Activated T-helper 2 cell treated with anti-CD3 and anti-CD28 coated beads, Interferon-gamma antibody, Interleukin-2, Interleukin-4, amounts not matched to agents 10 μg/mL and 5 μg/mL and 100 μg/mL, durations not matched to agents 14 hours and 24 hours and 36 hours (primary cell): ENCODE measurements at places on chromosomes 13 and 19. TPM values are rescaled to one million over a fixed set of nuclear protein-coding genes. Genes with fewer than 3 reads are reported as not detected.

Gene PRX
- total RNA-seq: 0.83 and 0.87 TPM in 2 replicates

DNA sequence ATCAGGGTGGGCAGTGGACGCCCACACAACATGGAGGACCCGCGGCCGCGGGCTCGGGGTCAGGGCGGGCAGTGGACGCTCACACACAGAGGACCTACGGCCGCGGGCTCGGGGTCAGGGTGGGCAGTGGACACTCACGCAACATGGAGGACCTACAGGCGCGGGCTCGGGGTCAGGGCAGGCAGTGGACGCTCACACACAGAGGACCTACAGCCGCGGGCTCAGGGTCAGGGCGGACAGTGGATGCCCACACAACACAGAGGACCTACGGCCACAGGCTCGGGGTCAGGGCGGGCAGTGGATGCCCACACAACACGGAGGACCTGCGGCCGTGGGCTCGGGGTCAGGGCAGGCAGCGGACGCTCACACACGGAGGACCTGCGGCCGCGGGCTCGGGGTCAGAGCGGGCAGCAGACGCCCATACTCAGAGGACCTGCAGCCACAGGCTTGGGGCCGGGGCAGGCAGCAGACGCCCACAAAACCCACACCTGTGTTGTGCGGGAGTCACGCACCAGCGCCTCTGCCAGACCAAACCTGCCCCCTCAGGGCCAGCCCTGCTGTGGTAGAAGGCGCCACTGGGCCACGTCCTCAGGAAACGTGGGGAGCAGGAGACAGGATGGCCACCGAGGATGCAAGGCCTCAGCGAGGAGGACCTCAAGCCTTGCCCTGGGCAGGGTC lies 27.6 kb upstream of the C13orf46 start:
- H3K4me1 ChIP-seq: no peaks in the 10 kb centered on the region
- H3K27ac ChIP-seq: no peak overlapping the region
- no peaks in the 10 kb centered on the region for H3K27me3 ChIP-seq
- H3K4me3 ChIP-seq: no peak overlapping the region
- no peaks in the 10 kb centered on the region for H3K36me3 ChIP-seq

Gene PRR22
- total RNA-seq: 5.7 and 6.1 TPM in 2 replicates

Gene MYADM
- 96.3 and 102 TPM in 2 replicates for total RNA-seq

- no peaks in the 10 kb centered on the region for H3K27me3 ChIP-seq
- peaks cover 72% of the 10 kb centered on the region for H3K4me1 ChIP-seq
- peak overlapping the region; percentile 43 for H3K27ac ChIP-seq
Observed at GRCh38 chr13:24276861-24277260, 32.5 kb upstream of the C1QTNF9 start.

Gene PSG1
- total RNA-seq: not detected in 2 replicates

GRCh38 chr19:39257227-39257626 lies 8.6 kb upstream of the IFNL4 start:
- no peak for DNase-seq
- H3K27me3 ChIP-seq: peaks cover 17% of the 10 kb centered on the region
- H3K4me3 ChIP-seq: no peak overlapping the region
- no peaks in the 10 kb centered on the region for H3K36me3 ChIP-seq

GRCh38 chr19:18713550-18714117 lies 30.2 kb downstream of the CRTC1 start:
- no peaks in the 10 kb centered on the region for H3K36me3 ChIP-seq
- no peak for DNase-seq
- H3K27me3 ChIP-seq: no peaks in the 10 kb centered on the region
- no peaks in the 10 kb centered on the region for H3K4me1 ChIP-seq

- DNase-seq: no peak
- peaks cover 4% of the 10 kb centered on the region for H3K4me1 ChIP-seq
- no peak overlapping the region for H3K27ac ChIP-seq
Observed at GRCh38 chr13:98707281-98707999, 45.0 kb downstream of the SLC15A1 start.

GRCh38 chr13:21998279-21998990 lies 327.6 kb downstream of the FGF9 start:
- no peak for DNase-seq
- H3K27ac ChIP-seq: no peak overlapping the region
- H3K4me3 ChIP-seq: no peak overlapping the region
- H3K36me3 ChIP-seq: no peaks in the 10 kb centered on the region

Gene NRTN
- total RNA-seq: 0.85 and 0.87 TPM in 2 replicates

GRCh38 chr19:50482271-50482855 lies 5.7 kb upstream of the GARIN5A start:
- DNase-seq: no peak
- peaks cover 5% of the 10 kb centered on the region for H3K4me1 ChIP-seq
- H3K27ac ChIP-seq: no peak overlapping the region
- no peak overlapping the region for H3K4me3 ChIP-seq
- H3K36me3 ChIP-seq: peaks cover 60% of the 10 kb centered on the region

DNA sequence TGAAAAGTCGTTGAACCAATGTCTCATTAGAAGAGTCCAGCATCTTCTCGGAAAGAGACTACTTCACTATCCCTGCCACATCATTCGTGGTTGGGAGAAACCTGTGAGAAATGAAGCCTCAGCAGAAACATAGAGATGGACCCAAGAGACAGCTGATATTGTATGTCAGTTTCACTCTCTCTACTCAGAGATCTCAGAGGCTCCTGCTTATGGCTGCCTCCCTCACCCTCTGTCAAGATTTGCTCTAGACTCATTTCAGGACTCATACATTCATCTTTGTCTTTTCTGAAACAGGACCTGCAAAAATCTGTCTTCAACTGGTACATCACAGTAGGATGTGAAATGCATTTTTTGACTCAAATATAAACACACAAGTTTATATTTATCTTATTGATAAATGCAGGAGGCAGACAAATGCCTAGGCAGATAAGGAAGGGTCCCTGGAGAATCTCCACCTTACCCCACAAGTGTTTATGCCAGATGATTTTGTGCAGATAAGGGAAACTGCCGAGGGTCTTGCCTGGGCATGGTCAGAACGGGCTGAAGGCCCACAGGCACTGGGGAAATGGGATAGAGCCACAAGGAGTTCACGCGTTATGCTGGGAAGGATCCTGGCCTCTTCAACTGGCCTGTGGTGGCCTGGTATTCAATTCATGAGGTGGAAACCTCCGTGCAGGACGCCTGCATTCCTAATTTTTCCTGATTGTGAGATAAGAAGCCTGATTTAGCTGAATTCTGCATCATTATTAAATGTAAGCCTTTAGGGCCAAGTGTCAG lies 1834.0 kb upstream of the PCDH20 start:
- no peaks in the 10 kb centered on the region for H3K27me3 ChIP-seq
- no peaks in the 10 kb centered on the region for H3K36me3 ChIP-seq
- H3K27ac ChIP-seq: no peak overlapping the region
- H3K4me3 ChIP-seq: no peak overlapping the region

Gene MBD3L2
- not detected in 2 replicates for total RNA-seq

DNA sequence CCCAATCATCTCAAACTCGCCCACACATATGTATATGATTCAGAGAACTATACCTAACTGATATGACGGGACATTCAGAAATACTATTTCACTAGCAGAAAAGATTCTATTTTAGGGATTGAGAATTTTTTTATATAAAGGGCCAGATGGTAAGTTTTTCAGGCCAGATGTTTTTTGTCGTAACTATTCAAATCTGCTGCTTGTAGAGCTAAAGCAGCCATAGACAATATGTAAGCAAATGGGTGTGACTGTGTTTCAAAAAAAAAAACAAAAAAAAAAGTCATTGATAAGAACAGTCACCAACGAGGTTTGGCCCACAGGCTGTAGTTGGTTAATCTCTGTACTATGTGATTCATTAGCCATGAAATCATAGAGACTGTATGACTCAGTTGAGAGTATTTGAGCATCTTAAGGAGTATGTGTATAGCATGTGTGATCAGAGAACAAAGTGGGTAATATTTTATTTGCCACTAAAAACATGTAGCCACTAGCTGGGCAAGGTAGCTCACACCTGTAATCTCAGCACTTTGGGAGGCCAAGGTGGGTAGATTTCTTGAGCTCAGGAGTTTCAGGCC lies 2724.7 kb downstream of the PCDH9 start:
- no peak overlapping the region for H3K27ac ChIP-seq
- H3K36me3 ChIP-seq: no peaks in the 10 kb centered on the region
- H3K27me3 ChIP-seq: no peaks in the 10 kb centered on the region

DNA sequence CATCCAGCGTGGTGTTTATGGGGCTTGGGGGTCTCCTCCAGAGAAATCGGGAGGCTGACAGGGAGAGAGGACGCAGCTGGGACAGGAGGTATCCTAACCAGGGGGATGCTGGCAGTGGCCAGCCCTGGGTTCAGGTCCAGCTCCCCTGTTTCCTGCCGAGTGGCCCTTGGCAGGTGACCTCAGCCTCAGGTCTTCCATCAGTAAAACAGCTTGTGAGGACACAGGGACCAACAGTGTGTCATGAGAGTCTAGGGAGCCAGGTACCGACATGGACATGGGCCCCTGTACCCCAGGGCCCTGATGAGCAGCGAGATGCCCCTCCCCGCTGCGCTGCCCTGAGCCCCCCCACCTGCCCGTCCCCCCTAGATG lies 19.6 kb downstream of the EVI5L start:
- H3K4me3 ChIP-seq: no peak overlapping the region
- no peak for DNase-seq
- H3K27me3 ChIP-seq: no peaks in the 10 kb centered on the region
- no peak overlapping the region for H3K27ac ChIP-seq
- H3K36me3 ChIP-seq: no peaks in the 10 kb centered on the region
- peaks cover 4% of the 10 kb centered on the region for H3K4me1 ChIP-seq

Gene FBXO27
- 0.57 and 0.84 TPM in 2 replicates for total RNA-seq

- H3K4me3 ChIP-seq: no peak overlapping the region
- H3K27me3 ChIP-seq: no peaks in the 10 kb centered on the region
- H3K4me1 ChIP-seq: peaks cover 17% of the 10 kb centered on the region
- DNase-seq: no peak
- H3K36me3 ChIP-seq: peaks cover 87% of the 10 kb centered on the region
- no peak overlapping the region for H3K27ac ChIP-seq
Observed at GRCh38 chr19:14408491-14409145, 10.5 kb downstream of the DDX39A start.

- DNase-seq: peak; percentile 29
- H3K4me1 ChIP-seq: peaks cover 4% of the 10 kb centered on the region
- H3K36me3 ChIP-seq: no peaks in the 10 kb centered on the region
Observed at GRCh38 chr19:1725100-1726064, 27.9 kb upstream of the ONECUT3 start.

DNA sequence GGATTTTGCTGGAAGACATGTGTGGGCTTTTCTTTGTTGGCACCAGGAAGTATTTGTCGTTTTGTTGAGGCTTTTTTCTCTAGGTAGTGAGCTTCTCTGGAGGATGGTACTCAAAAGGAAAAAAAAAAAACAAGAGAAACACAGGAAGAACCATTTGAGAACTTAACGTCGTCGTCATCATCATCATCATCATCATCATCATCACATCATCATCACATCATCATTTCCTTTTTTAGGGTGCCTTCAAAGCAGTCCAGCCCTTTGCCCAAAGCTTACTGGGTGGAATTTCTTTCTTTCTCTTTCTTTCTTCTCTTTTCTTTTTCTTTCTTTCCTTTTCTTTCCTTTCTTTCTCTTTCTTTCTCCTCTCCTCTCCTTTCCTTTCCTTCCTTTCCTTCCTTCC lies 2.2 kb upstream of the AMER2 start:
- H3K36me3 ChIP-seq: no peaks in the 10 kb centered on the region
- peaks cover 10% of the 10 kb centered on the region for H3K4me1 ChIP-seq
- DNase-seq: no peak
- H3K4me3 ChIP-seq: no peak overlapping the region
- H3K27me3 ChIP-seq: peaks cover 52% of the 10 kb centered on the region

Gene RDH8
- not detected in 2 replicates for total RNA-seq

GRCh38 chr19:10646456-10647159 lies 7.5 kb upstream of the ILF3 start:
- no peaks in the 10 kb centered on the region for H3K27me3 ChIP-seq
- no peak overlapping the region for H3K27ac ChIP-seq
- H3K4me3 ChIP-seq: no peak overlapping the region
- H3K4me1 ChIP-seq: peaks cover 13% of the 10 kb centered on the region
- no peak for DNase-seq

GRCh38 chr13:49527123-49527522 lies 31.4 kb downstream of the PHF11 start:
- H3K4me3 ChIP-seq: no peak overlapping the region
- peaks cover 13% of the 10 kb centered on the region for H3K4me1 ChIP-seq
- no peaks in the 10 kb centered on the region for H3K27me3 ChIP-seq
- no peak for DNase-seq

- no peak overlapping the region for H3K4me3 ChIP-seq
- H3K36me3 ChIP-seq: no peaks in the 10 kb centered on the region
- DNase-seq: no peak
- peaks cover 17% of the 10 kb centered on the region for H3K27me3 ChIP-seq
- no peak overlapping the region for H3K27ac ChIP-seq
- no peaks in the 10 kb centered on the region for H3K4me1 ChIP-seq
Observed at GRCh38 chr13:79246578-79246949, 159.5 kb downstream of the RBM26 start.

Gene NCAN
- total RNA-seq: 0.23 TPM in 1 of 2 replicates, not detected in the other

GRCh38 chr19:18167975-18168645 lies 5.5 kb upstream of the IFI30 start:
- DNase-seq: peak; percentile 47
- H3K27me3 ChIP-seq: no peaks in the 10 kb centered on the region
- H3K36me3 ChIP-seq: peaks cover 25% of the 10 kb centered on the region
- H3K4me3 ChIP-seq: no peak overlapping the region

GRCh38 chr19:4057931-4058692 lies 8.6 kb downstream of the ZBTB7A start:
- H3K4me1 ChIP-seq: peaks cover 9% of the 10 kb centered on the region
- H3K27ac ChIP-seq: peak overlapping the region; percentile 33
- DNase-seq: no peak
- H3K36me3 ChIP-seq: peaks cover 37% of the 10 kb centered on the region
- H3K27me3 ChIP-seq: no peaks in the 10 kb centered on the region

Gene RASAL3
- total RNA-seq: 107 TPM in 2 replicates

GRCh38 chr13:22012686-22013085 lies 341.8 kb downstream of the FGF9 start:
- H3K4me3 ChIP-seq: no peak overlapping the region
- H3K27ac ChIP-seq: no peak overlapping the region
- H3K27me3 ChIP-seq: no peaks in the 10 kb centered on the region
- H3K4me1 ChIP-seq: peaks cover 4% of the 10 kb centered on the region
- H3K36me3 ChIP-seq: no peaks in the 10 kb centered on the region

Gene PLPPR3
- not detected in 2 replicates for total RNA-seq

DNA sequence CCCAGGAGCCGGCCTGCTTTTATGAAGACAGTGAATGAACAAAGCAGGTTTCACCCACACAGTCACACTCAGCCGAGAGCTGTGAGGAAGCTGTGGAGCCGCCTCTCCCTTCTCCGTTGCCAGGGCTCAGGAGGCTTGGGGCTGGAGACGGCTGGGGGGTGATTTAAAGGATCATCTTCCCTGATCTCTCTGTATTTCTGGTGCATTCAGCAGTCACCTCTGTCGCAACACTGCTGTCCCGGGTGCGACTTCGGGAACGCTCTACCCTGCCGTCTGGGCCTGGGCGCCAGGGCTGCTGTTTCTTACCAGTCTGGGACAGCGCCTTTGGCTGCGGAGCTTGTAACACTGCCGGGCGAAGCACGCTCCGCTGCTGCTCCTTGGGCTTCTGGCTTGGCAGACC lies 18.1 kb downstream of the CAPS start:
- H3K27me3 ChIP-seq: no peaks in the 10 kb centered on the region
- H3K4me3 ChIP-seq: no peak overlapping the region
- no peak overlapping the region for H3K27ac ChIP-seq

- peaks cover 37% of the 10 kb centered on the region for H3K4me1 ChIP-seq
- H3K27me3 ChIP-seq: no peaks in the 10 kb centered on the region
- peak overlapping the region; percentile 94 for H3K27ac ChIP-seq
- peak overlapping the region; percentile 94 for H3K4me3 ChIP-seq
Observed at GRCh38 chr13:39038569-39039030, 344 bp downstream of the NHLRC3 start.
